ENCODE measurements at places on chromosomes 2 and 18.

- ATAC-seq, result no peak
These were observed 62.1 kb upstream of the OTOS start for GRCh38 chr2:240202586-240202985.

DNA sequence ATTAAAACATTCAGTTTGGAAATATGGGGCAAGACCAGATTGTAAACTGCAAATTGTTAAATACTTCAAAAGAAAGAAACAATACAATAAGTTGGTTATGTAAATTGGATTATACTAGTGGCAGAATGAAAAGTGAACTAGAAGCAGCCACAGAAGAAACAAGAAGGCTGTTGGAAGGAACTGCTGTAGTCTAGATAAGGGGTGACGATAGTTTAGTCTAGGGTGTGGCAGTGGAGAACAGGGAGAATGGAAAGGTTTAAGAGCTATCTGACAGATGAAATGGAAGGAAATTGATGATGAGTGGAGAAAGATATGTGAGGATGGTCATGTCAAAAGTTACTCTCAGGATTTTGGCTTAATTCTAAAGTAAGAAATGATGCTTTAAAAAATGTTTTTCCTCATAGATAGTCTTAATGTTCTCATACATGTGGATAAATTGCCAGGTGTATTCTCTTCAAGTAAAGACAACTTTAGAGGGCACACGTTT is 179.7 kb downstream of the GPD2 start:
- ATAC-seq, result no peak

DNA sequence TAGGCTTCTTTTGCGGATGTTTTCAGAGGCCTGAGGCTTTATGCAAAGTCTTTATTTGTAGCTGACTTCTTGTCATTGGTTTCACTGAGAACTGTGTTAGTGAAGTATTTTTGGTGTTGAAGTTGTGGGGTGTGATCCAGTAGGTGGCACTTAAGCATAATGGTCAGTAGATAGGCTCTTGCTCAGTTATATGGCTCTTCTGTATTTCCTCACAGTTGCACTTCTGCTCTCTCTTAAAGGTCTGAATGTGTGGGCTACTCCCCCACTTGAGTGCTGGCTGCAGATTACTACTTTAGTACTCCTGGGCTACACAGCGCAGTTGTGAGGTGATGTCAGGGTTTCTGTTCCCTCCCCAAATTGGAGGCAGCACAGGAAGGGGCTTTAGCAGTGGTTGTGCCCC is 133.8 kb upstream of the SCN7A start:
- ATAC-seq, result no peak

- ATAC-seq, result peak; percentile 76
These were observed 36.5 kb downstream of the MGAT5 start for GRCh38 chr2:134290358-134290757.

DNA sequence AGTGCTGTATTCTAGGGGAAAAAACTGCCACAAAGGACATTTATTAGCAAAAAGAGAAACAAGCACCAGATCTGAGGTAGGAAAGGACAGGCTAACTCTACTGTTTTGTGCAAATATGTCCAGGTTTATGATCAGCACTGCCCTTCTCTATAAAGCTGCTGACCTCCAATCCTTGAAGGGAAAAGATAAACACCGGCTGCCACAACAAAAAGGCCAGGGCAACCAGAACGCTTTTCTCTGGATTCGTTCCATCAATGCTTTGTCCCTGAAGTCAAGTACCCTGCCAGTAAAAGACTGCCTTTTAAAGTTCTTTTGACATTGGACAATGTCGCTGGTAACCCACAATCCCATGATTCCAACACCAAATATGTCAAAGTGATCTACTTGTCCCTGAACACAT is 21.0 kb downstream of the SMAD2 start:
- no peak for ATAC-seq

DNA sequence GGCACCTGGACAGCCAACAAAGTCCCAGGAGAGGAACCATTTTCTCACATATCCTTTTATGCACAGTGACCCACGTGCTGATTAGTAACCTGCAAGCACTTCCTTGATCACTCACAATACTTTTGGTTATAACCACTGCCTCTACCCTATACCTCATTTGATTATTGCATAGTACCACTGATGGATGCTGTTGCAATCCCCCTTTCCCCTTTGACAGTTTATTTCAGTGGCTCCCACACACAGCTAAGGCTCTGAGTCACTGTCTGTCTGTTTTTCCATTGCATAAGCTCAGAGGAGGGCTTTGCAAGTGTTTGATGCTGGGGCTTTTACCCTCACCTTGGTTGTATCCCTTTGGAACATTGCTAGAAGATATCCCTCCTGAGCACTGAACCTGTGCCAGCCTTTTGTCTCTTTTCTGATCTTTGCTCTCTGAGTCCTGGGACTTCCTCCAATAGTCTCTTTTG is 101.7 kb upstream of the RBBP8 start:
- ATAC-seq, result no peak

DNA sequence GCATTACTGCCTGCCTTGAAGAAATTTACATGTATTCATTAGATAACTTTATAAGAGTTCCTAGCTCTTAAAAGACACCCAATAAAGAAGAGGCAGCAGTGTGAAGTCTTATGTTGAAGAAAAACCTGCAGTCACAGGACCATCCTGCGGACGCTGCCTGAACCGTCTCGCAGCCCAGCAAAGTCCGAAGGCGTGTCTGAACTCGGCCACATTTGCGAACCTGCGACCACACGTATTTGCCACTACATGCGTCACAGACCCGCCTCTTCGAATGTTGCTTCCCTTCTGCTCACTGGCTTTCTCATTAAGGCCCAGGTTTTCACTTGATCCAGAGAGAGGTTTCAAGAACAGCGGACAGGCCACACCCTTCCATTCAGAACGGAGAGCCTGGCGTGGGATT is 41.2 kb downstream of the CNGA3 start:
- no peak for ATAC-seq

DNA sequence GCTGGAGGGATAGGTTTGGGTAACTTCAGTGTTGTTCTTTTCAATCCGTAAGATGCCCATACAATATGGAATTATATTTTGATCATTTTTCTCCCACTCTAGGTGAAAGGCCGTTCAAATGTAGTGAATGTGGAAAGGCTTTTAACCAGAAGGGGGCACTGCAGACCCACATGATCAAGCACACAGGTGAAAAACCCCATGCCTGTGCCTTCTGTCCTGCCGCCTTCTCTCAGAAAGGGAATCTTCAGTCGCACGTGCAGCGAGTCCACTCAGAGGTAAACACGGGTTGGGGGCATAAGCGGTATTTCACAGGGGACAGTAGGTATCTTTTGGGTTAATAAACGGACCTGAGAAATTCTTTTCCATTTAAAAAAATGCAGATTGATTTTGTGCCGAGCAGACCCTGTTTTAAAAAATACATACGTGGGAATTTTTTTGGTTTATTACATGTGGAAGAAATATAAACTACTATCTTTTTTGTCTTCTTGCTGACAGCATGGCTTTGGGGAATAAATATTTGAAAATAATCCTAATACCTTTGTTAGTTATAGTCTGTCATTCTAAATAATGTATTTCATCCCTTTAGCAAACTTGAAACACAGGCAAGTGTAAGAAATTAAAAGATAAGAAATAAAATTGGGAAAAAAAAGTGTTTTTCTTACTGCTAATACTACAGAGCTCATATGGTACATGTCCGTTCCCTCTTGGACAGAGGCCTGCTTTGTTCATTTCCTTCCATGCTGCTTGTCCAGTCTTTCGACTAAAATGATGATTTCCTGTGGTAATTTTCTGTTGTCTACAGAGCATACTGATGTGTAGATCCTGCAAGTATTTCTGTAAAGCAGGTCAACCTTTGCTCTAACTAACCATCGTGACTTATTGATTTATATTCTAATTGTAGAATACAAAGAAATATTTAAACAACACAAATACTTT is 53.3 kb downstream of the ZNF236 start:
- peak; percentile 57 for ATAC-seq

DNA sequence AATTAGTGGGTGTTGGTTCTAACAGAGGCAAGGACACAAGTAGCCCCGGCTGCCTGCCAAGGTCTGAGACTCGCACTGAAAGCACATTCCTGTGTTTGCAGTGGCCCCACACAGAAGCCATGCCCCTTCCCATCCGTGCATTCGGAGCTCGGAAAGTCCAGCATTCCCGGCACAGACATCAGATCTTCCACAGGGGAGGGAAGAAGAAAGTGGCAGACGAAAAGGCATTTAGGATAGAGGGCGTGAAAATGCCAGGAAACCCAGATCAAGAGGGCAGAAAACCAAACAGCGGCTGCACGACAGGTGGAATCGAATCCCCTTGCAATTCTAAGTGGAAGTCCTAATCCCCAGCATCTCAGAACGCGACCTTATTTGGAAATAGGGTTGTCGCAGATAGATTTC is 105.5 kb upstream of the ASB18 start:
- no peak for ATAC-seq

DNA sequence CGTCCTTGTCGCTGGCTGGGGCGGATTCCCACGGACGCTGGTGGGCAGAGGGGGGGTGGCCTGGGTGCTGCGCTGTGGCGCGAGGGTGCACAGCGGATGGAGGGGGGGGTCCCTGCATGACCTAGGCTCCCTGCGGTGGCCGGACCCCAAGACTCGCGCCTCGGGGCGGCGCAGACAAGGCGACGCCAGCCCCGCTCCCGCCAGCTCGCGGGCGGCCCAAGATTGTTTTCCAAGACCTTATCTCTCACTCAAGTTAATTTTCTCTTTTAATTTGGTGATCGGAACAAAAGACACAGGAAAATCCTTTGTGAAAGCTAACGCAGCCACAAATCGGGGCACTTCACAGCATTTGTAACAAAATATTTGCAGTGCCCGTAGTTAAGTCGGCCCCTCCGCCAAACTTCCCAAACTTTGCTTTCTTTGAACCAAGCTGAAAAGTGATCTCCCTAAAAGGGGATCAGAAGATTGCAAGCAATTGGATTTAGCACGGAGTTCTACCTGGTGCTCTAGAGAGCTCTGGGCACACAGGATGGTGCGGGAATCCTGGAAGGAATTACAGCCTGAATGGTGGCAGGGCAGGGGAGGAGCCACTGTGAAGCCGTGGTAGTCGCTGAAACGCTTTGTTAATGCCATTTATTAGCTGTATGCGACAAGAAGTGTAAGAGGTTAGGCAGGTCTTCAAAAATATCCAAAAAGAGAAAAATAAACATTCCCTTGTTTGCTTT is 4.8 kb upstream of the ID2 start:
- no peak for ATAC-seq

DNA sequence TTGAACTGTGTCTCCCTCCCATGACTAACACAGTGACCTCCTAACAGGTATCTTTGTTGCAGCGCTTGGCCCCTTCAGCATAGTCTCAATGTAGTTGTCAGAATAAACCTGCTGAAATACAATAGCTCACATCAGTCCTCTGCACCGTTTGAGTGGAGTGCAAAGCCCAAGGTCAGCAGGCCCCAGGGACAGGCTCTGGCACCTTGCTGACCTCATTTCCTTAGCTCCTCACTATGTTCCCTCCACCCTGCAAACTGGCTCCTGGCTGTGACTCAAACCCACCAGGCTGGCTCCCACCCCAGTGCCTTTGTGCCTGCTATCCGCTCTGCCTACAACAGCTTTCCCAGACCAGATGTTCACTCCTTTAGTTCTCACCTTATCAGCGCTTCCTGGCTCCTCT is 146.7 kb downstream of the LRATD1 start:
- no peak for ATAC-seq

- ATAC-seq, result peak; percentile 64
These were observed at the start of gene RTKN for GRCh38 chr2:74441690-74442482. Gene RTKN, minus strand, starts transcription at chr2:74441937. Its CDS starts 121 bp downstream, at chr2:74441816.

- ATAC-seq, result peak; percentile 8
These were observed 71.0 kb downstream of the HS1BP3 start for GRCh38 chr2:20579866-20580265.

GRCh38 chr18:31373641-31374040 is 2.9 kb upstream of the DSG4 start:
- no peak for ATAC-seq
